ENCODE measurements at places on chromosomes 12 and 14.

DNA sequence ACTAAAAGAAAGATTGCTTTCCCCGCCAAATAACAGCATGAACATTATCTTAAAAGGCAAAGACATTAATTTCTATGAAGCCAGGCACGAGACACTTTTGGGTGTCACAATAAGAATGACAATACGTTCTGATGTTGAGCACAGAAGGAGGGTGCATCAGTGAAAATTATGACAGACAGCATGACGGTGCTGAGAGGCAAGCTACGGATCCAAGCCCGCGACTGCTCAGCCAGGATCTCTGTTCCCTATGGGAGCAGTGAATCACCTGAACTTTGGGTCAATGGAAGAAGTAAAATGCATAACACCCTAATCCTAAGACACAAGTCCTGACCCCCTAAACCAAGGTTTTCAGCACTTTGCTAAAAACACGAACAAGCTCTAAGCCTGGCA lies 51.7 kb downstream of the SLC25A47 start:
- no peak for DNase-seq

DNA sequence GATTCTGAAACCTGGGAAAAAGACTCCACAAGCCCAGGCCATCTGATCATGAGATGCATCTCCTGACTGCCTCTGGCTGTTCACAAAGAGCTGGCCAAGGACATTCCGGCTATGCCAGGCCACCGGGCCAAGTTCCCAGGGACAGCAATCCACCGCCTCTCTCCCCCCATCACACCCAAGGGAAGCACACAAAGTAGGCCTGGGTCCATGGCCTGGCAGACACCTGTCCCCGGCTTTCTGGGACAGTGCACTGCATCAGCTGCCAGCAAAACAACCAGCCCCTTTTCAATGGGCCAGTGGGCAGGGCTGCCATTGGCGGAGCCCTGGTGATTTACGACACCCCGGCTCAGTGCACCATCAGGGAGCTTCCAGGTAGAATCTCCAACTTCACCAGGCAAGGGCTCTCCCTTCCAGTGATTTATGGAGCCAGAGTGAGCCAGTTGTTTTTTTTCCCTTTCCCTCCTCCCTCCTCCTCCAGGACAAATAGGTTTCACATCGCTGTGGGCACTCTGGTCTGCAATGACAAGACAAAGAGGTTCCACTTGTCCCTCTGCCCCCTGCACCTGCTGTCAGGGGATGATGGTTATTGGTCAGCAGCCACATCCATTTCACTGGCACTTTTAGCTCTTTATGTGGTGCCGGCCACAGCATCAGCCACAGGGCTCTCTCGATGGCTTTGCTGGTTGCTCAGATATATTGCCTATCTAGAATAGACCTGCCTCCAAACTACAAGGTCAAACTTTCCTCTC lies 149.6 kb downstream of the SLC38A6 start:
- no peak for DNase-seq

- DNase-seq, result no peak
Measured at GRCh38 chr12:128947209-128947608, 93.9 kb downstream of the GLT1D1 start.

- DNase-seq, result peak; percentile 75
Measured at GRCh38 chr12:75641031-75641780, 129.8 kb upstream of the KRR1 start.

DNA sequence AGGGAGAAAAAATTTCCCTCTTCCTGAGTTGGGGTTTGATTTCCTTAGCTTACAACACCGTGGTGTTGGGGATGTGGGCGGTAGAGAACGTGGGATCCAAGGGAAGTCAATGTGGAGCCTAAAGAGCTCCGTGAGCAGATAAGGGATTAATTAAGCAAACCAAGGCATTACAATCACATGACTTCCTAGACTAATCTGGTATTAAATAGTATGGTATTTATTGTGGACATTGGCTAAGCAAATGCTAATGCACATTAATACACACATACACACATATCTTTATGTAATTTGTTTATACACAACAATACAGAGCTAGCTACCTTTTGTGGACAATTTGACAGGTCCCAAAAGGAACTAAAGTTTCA lies 791 bp upstream of the RNF41 start:
- DNase-seq, result no peak

GRCh38 chr12:54338698-54339296 lies 13.9 kb downstream of the COPZ1 start:
- DNase-seq, result no peak

DNA sequence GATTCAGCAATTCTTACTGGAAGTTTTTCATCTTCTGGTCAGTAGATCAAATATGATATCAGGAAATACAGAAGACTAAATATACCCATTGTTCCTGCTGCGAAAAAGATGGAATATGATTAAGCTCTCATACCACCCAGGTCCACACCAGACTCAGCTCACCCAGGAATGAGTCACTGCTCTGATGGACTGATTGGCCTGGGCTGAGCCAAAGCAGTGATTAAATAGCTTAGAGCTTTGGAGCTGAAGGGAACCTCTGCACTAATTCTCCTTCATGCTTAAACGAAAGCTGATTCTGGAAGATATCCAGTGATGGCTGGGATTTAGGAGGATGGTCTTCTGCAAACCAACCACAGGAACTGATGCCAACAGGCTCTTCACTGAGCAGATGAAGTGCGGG lies 62.0 kb upstream of the SYT1 start:
- peak; percentile 9 for DNase-seq

DNA sequence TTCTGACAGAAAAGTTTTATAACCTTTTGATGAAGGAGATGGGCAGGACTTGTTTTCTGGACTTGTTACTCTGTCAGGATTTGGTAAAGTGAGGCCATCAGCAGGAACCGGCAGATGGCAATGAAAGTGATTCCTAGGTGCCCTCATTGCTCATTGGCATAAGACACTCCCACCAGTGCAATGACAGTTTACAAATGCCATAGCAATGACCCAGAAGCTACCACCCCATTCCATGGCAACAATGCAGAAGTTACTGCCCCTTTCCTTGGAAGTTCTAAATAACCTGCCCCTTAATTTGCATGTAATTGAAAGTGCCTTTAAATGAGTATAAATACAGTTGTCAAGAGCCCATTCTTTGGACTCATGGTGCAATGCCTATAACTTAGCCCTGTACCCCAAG lies 222.6 kb downstream of the CEP128 start:
- DNase-seq, result no peak

GRCh38 chr12:13195785-13196129 lies 769 bp upstream of the EMP1 start:
- no peak for DNase-seq

DNA sequence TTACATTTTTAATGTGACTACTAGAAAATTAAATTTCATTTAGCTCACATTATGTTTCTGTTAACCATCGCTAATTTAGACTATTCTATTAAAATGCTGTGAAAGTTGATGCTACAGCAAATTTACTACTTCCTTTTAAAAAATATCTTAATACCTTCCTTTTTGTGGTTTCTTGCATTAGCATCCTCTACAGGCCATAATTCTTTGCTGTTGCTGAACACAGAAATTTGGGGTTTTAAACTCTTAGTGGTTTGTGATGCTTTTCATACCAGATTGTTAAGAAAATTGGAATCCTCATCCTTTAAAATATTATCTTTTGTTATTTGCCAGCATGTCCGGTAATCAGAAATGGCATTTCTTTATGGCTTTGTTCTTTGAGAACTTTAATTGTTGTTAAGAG lies 18.1 kb downstream of the WNK1 start:
- peak; percentile 25 for DNase-seq

DNA sequence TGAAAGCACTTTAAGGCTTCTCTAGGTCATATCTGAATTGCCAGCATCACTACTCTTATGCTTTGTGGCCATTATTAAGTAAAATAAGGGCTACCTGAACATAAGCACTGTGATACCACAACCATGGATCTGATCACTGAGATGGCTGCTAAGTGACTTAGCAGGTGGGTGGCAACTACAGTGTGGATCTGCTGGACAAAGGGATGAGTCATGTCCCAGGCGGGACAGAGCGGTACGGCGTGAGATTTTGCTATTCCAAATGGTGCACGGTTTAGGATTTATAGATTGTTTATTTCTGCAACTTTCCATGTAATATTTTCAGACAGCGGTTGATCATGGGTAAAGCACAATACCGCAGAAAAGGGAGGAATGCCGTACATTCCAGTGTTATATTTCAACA lies 39.4 kb downstream of the MLXIP start:
- no peak for DNase-seq

DNA sequence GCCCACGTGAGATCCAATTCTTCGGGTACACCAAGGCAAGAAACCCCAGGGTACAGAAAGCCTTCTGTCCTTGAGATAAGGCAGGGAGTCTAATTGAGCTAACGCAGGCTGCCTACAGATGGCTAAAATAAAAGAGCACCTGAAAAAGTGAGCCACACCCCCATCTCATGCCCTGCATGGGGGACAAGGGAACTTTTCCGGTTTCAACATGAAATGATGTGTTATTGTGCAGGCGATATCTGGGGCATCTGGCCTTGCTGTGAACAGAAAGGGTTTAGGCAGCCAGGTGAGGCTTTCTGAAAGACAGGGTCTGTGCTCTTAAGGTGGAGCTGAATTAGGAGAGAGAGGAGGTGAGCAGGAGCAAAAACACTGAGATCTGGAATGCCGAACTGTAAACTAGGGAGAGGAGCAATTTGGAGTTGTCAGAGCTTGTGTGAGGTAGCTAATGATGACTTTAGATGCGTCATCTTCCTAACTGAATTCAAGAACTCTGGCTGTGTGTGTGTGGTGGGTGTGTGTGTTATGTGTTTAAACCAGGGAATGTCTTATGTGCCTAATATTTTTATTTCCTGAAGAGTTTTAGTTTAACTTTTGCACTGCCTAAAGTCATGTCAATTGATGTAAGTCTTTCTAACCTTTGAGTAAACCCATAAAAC lies 20.1 kb upstream of the LDHB start:
- no peak for DNase-seq

DNA sequence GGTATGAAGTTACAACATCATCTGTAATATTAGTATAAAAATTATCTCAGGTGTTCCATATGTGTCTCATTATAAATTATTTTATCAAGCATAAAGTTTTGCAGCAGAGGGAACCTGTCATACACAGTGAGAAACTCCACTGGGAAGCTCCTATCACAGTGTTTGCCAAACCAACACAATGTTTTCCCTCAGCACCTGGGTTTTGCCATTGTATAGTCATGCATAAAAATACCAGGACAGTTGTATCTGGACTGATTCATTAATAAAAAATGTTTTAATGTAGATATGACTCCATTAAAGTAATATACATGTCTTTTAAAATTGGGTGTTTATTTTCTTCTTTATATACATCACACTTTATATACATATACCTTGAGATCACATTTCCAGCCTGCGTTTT lies 56.6 kb downstream of the METTL25 start:
- no peak for DNase-seq

DNA sequence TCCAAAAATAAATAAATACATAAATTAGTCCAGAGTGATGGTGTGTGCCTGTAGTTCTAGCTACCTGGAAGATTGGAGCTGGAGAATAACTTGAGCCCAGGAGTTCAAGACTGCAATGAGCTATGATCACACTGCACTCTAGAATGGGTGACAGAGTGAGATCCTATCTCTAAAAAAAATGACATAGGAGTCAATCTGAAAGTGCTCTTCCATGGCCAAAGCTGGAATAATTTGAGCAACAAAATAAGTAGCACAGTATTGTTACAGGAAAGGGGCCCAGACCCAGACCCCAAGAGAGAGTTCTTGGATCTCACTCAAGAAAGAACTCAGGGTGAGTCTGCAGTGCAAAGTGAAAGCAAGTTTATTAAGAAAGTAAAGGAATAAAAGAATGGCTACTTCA lies 24.9 kb upstream of the SLC7A8 start:
- DNase-seq, result no peak

GRCh38 chr12:122363782-122364181 lies 58.7 kb downstream of the CLIP1 start:
- DNase-seq, result no peak

DNA sequence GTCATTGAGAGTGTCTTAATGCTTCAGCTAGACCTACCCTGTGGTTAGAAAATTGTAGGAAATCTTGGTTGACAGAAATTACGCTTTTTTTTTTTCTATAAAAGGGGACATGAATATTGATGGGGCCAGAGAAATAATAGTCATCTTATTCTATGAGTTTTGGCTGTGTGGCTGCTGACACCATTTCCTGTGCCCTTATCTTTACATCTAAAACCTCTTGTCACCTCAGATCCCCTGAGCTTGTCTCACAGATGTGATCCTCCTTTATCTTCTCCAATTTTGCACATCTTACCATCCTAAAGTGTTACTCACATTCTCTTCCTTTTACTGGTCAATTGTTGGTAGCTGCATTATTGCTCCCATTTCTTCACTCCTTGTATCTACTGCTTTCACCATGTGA lies 36.1 kb downstream of the ASCL1 start:
- no peak for DNase-seq

GRCh38 chr12:40575987-40576386 lies 116.3 kb upstream of the CNTN1 start:
- DNase-seq, result no peak

GRCh38 chr14:90505531-90505930 lies 108.7 kb downstream of the CALM1 start:
- no peak for DNase-seq

- no peak for DNase-seq
Measured at GRCh38 chr14:56170877-56171422, 52.7 kb downstream of the PELI2 start.

GRCh38 chr12:99390707-99391106 lies 256.8 kb upstream of the GARIN6 start:
- no peak for DNase-seq

GRCh38 chr12:133135747-133136146 lies 5.3 kb downstream of the ZNF10 start:
- DNase-seq, result no peak

- no peak for DNase-seq
Measured at GRCh38 chr12:16271062-16271461, 6.4 kb downstream of the SLC15A5 start.

- DNase-seq, result no peak
Measured at GRCh38 chr14:71204231-71204630, 297.0 kb downstream of the PCNX1 start.

GRCh38 chr14:67998834-67999233 lies 179.3 kb downstream of the RAD51B start:
- DNase-seq, result no peak

DNA sequence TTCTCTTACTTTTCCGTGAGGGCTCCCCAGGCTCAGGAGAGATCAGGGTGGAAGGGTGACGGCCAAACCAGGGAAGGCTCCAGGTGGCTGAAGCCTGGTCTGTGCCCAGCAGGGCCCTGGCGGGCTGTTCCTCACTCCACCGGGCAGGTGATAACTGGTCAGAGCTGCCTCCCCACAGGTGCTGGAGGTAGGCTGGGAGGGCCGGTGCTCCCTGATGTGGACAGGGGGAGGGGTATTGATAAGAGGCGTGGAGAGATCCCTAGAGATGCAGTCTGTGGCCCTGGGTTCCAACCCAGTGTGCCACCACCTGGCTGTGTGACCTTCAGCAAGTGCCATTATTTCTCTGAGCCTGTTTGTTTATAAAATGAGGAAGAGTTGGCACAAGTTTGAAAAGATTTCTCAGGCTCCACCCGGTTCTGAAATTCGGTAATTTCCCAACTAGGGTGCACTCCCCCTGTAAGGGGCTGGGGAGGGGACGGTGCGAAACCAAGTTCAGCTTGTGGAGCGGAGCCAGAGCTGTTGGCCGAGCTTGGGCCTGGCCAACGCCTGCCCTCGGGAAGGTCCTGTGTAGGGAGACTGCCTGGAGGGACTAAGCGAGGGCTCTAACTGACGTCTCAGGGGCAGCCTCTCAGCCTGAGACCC lies 1.0 kb upstream of the NR4A1 start:
- no peak for DNase-seq
